Stimulated activated CD8-positive, alpha-beta memory T cell treated with anti-CD3 and anti-CD28 coated beads, Interleukin-4, amount 100 ng/mL, for 1 hour (primary cell): ENCODE measurements at places on chromosomes 3 and 15.

- DNase-seq = no peak
Observed at GRCh38 chr3:194084284-194084683, 51.7 kb upstream of the HES1 start.

GRCh38 chr3:100226712-100227429 is 33.9 kb upstream of the TBC1D23 start:
- DNase-seq = no peak

- DNase-seq = no peak
Observed at GRCh38 chr15:31255176-31255510, 71.5 kb upstream of the KLF13 start.

GRCh38 chr3:36991923-36992805 is 767 bp downstream of the EPM2AIP1 start:
- DNase-seq = no peak

GRCh38 chr3:77066829-77067228 is 26.9 kb downstream of the ROBO2 start:
- no peak for DNase-seq

DNA sequence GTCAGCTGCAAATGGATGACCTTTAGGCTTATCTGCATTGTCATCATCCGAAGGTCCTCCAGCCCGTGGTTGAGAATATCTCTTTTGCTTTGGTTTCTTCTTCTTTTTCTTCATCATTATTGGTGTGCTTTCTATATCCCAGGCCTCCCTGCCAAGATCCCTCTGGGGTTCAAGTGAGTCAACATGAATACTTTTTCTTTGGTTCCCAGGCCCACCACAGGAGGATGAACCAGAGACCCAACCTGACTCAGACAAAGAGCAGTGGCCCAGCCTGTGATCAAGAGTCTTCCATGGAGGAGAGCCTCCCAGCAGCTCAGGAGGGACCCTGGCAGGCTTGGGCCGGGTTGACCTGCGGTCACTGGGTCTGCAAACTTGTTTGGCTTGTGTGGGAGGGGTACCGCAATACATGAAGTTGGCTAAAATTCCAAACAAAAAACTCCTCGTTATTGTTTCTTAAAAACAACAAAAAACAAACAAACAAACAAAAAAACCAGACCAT is 104.2 kb downstream of the MAP4 start:
- DNase-seq = no peak

- DNase-seq = no peak
Observed at GRCh38 chr3:119330858-119331257, 36.7 kb downstream of the ARHGAP31 start.

- DNase-seq = no peak
Observed at GRCh38 chr3:25025236-25025635, 402.8 kb upstream of the RARB start.

DNA sequence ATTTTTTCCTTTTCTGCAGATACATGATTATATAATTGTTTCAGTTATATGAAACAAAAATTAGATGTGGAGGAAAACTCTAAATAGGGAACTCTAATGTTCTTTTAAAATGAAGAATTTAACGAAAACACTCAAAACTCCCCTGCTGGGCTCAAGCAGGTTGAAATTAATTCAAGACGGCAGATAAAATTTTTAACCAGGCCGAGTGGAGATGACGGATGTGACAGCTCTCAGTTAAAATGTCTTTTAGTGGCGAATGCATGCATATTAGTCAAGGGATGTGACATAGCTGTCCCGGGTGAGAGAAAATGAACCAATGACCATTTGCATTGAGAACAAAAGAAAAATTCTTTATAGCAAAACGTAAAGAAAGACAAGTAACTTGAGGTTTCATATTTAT is 110.1 kb downstream of the ROBO2 start:
- DNase-seq = no peak

GRCh38 chr3:17014284-17014683 is 129.5 kb downstream of the PLCL2 start:
- no peak for DNase-seq

GRCh38 chr15:41799488-41799805 is 25.2 kb downstream of the MAPKBP1 start:
- no peak for DNase-seq

DNA sequence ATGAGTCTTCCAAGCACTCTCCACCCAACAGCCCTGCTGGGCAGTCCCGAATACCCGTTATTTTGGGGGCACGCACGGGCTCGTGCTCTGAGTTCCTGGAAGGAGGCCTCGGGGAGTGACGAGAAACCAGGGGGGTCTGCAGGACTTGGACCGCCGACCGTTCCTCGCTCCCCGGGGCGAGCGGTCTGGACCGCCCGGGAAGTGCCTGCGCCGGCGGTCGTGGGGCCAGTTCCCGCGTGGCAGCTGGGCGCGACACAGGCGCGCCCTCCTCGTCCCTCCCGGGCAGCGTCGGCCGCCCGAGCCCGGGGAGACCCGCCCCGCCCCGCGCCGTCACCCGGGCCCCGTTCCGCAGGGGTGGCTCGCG is 387 bp downstream of the GNB4 start:
- DNase-seq = no peak

DNA sequence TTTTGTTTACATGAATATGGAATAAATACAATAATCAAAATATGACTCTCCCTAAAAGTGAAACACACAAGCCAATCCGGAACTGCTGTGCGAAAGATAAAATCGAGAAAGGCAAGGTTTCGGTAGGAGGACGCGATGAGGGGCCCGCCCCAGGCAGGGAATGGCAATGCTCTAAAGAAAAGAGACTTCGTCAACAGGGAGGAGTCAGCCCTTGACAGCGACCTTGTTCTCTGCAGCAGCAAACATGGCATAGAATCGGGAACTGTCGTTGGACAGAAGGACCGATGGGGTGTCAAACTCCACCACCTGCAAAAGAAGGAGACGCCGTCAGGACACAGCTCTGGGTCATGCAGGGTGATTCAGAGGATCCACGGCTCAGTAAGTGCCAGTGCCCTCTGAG is 36.4 kb upstream of the PARL start:
- DNase-seq = no peak

GRCh38 chr3:100873611-100874010 is 119.6 kb downstream of the ABI3BP start:
- DNase-seq = no peak

- peak; percentile 8 for DNase-seq
Observed at GRCh38 chr3:170178651-170179050, 2.9 kb downstream of the PHC3 start.

DNA sequence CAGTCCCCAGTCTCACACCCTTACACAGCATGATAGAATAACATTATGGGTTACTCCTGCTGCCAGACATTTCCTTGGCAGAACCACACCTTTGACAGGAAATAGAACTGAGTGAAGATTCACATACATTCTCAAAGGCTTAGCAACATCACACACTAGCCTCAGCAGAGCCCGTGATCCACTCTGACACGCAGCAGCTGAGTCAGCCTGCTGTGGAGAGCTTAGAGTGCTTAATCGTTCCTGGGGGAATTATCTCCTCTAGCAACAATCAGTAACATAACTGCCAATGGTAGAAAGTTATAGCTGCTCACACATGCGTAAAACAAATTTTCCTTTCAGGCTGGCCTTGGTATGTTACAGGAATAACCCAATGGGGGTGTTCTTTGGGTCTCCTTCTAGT is 382.1 kb downstream of the GAP43 start:
- DNase-seq = no peak

GRCh38 chr3:45592830-45593707 is 1.5 kb upstream of the LIMD1 start:
- DNase-seq = peak; percentile 43

DNA sequence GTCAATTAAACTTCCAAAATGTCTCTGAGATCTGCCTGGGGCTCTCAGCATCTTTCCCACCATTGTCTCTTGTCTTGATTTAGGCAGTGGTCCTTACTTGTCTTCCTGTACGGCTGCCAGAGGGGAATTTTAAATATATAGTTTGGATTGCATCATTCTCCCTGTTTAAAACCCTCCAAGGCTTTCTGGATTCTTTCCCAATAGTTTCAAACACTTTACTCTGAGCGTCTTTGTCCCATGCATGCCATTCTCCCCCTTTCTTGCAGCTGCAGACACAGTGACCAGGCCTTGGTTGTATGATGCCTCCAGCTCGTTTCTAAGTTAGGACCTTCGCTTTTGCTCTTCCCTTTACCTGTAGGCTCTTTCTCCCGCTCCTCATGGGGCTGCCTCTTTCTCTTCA is 323.3 kb upstream of the CTNNB1 start:
- DNase-seq = no peak

- no peak for DNase-seq
Observed at GRCh38 chr3:185381320-185382058, 18.6 kb downstream of the MAP3K13 start.

- DNase-seq = no peak
Observed at GRCh38 chr15:34722439-34722836, 32.4 kb downstream of the GJD2 start.

- no peak for DNase-seq
Observed at GRCh38 chr15:85142312-85142711, 160.7 kb downstream of the PDE8A start.

GRCh38 chr3:79769229-79769628 is 1.4 kb upstream of the ROBO1 start:
- DNase-seq = no peak

DNA sequence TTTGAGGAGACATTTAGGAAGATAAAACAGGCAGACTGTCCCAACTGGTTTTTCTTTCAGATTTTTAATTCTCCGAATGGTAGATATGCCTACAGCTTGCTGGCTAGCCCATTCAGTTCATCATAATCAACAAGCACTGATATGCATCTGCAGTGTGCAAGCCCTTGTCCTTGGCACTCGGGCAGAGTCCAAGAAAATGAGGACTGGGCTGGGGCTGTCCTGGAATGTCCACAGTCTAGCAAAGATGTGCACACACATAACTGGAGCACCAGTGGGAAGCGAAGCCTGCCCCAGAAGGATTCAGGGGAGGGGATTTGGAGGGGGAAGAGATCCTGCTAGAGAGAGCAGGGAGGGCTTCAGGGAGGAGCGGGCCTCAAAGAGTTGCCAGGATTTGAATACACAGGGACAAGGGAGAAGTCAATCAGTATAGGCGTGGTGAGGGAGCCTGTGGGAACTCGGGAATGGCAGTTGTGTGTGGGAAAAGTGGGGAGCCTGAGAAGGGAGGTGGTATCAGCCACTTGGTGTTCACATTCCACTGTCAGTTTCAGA is 8.7 kb downstream of the FAH start:
- no peak for DNase-seq

DNA sequence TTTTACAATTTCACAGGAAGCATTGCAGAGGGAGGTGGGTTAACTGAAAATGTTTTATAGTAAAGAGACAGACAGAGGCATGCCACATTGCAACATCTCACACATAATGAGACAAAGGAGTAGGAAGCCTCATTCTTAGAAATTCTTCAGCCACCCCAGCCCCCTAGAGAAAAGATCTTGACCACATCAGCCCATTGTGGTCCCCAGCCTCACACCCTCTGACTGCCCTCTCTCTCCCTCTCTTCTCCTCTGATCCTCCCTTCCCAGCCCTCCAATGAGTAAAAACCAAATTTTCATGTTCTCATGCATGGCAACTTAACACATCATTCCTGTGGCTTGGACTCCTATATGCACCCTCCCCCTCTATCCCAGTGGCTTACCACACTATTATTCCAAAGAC is 174.1 kb downstream of the UACA start:
- DNase-seq = no peak

DNA sequence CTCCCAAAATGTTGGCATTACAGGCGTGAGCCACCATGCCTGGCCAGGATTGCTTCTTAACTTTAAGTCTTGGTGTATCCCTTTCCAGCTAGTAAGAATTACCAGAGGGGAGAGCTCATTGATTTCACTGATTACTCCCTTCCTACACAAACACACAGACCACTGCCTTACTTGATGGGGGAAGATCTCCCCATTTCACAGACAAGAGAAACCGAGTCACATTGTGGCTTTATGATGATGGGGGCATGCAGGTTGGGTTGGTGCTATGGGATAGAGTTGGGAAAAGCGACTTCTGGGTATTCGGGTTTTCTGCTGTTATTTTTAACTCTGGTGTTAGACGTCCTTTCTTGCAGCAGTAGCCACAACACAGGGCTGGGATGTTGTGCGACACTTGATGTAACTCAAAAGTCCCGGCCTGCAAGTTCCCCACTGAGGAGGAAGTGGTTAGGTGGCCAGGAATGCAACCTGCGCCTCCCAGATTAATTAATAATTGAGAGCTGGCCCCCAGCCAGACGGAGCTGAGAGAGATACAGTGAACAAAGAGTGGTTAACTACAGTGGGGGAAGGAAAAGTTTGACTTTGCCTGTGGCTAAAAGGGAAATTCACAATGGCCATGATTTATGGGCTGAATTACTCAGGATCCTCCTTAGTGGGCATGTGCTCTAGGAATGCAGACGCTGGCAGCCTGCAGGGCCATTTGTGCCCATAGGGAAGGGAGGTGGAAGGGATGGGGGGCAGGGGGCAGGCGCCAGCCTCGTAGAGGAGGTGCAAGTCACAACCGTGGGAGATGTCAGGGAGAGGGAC is 63.6 kb downstream of the SMAD6 start:
- DNase-seq = no peak

GRCh38 chr15:73763931-73764330 is 10.8 kb upstream of the INSYN1 start:
- DNase-seq = no peak

DNA sequence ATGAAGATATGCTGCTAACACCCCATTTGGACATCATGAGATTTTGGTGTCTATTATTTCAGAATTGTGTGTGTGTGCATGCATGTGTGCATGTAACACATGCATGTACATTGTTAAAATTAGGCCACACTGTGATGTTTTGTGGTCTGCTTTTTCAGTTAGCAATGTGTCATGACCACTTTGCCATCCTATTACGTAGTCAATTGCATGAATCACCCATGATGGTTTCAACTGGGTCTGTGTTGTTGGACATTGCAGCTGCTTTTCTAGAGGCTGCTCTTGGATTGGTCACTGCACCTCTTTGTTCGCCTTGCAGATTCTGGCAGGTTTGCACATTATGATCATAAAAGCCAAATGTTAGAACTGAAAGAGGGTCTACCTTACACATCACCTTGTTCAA is 101.0 kb upstream of the THBS1 start:
- DNase-seq = no peak

- DNase-seq = no peak
Observed at GRCh38 chr3:152197451-152197850, 71.3 kb upstream of the MBNL1 start.

- no peak for DNase-seq
Observed at GRCh38 chr3:192033246-192033645, 572.3 kb downstream of the PYDC2 start.

DNA sequence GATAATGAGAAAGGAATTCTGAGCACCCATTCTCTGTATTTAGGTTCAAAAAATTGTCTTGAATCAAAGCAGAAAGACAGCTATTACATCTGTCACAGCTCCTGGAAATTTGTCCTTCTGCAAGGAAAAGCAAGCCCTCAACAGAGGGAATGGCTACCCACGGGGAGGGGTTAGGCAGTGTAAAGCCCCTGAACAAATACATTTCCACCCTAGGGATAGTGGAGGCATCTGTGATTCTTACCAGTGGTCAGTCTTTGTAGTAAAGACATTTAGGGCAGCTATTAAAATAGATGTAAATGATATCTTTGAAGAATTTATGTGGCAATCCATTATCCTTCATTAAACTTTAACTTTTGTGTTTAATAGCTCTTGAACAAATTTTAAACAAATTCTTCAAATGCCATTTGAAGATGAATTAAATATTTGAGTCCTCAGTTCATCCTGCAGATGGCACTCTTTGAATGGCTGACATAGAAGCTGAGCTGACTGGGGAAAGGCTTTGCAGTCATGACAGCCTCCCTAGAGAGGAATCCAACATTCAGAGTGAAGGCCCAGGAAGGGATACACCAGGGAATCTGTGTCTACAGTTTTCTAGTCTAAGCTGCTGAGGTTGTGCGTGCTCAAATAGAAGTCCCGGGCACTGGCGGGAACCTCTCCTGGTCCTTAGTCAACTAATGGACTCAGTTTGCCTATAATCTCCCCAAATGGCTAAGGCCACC is 359.7 kb upstream of the ROPN1 start:
- no peak for DNase-seq
